NCI-H1417 treated with DMSO at 0.1 percent for 48 hours (cell line): ENCODE measurements at places on chromosomes 16 and 17.
A peak's percentile ranks its signal among the peaks of the same experiment; 100 is the strongest.

GRCh38 chr17:44079877-44080821 is 9.6 kb downstream of the G6PC3 start:
- no peak for DNase-seq

DNA sequence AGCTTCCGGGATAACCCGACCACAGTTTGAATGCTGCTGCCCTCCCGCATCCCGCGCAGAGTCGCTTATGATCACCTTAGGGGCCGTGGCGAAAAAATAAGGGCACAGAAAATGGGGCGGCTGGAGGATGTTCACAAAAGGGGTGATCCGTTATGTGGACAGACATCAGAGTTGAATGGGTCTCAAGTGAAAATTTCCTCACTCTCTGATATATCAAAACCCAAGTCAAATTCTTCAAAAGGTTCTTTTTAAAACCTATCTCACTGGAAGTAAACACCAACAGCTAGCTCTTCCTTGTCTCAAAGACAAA is 400 bp upstream of the CEP112 start:
- no peak for DNase-seq

GRCh38 chr17:5899496-5900195 is 170.5 kb upstream of the WSCD1 start:
- DNase-seq: no peak

GRCh38 chr16:75238132-75238852 is 13.1 kb downstream of the BCAR1 start:
- DNase-seq: no peak

DNA sequence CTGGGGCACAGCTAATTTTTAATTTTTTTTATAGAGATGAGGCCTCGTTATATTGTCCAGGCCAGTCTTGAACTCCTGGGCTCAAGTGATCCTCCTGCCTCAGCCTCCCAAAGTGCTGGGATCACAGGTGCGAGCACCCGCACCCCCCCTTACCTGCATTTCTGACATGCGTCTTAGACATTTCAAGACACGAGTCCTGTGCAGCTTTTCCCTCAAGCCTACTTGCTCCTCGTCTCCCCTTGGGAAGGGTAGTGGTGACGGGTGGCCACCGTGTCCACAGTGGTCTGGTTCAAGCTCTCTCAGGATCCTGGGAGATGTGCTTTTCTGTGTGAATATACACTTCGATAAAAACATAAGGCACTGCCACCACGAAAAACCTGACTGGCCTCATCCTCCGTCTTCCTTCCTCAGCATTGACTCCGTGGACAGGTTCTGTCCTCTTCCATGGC is 9.6 kb downstream of the CANT1 start:
- no peak for DNase-seq

DNA sequence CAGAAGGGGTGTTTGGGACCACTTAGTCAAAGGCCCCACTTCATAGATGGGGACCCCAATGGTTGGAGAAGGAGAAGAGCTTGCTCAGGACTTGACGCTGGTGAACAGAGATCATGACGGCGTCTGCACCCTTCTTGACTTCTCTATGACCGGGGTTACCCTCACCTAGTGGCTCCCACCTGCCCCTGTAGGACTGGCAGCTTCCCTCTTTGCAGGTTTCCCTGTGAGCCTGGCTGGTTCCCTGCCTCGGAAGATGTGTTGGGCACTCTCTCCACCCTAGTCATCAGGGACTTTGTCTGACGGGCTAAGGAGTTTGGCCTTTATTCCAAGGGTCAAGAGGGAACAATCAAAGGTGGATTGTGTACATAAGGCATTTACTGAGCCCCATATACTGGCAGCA is 22.7 kb downstream of the TBX4 start:
- no peak for DNase-seq

DNA sequence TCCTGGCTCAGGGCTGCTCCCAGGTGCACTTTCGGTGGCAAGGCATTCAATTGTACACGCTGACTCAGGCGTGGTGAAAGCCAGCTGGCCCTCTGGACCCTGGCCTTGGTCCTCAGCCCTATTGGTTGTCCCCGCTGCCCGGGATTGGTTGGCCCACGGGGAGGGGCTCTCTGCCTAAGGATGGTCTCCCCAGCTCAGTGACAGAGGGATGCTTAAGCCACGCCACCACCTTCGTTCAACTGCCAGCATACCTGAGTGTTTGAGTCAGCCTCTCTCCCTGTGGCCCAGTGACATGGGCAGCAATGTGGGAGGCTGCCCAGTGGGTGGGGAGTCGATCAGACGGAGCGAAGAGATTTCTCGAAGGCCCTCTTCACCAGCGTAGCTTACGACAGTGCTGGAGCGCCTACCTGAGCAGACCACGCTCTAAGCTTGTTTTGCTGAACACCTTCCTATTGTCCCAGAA is 30.3 kb downstream of the IRF8 start:
- DNase-seq: no peak

DNA sequence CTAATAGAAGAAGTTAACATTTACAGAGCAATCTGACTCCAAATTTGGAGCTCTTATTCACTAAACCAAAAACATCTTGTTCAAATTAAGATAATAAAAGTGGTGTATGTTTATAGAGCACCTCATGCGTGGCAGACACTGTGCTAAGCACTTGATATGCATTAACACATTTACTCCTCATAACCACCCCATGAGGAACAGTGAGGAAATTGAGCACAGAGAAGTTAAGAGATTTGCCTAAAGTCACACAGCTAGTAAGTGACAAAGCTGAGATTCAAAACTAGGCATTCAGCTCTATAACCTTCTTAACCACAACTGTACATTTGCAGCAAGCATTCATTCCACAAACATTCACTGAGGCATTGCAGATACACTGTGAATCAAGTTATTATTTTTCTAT is 94.0 kb downstream of the VAT1L start:
- DNase-seq: no peak

- no peak for DNase-seq
These were observed 8.2 kb downstream of the MMP2 start for GRCh38 chr16:55487048-55487803.

DNA sequence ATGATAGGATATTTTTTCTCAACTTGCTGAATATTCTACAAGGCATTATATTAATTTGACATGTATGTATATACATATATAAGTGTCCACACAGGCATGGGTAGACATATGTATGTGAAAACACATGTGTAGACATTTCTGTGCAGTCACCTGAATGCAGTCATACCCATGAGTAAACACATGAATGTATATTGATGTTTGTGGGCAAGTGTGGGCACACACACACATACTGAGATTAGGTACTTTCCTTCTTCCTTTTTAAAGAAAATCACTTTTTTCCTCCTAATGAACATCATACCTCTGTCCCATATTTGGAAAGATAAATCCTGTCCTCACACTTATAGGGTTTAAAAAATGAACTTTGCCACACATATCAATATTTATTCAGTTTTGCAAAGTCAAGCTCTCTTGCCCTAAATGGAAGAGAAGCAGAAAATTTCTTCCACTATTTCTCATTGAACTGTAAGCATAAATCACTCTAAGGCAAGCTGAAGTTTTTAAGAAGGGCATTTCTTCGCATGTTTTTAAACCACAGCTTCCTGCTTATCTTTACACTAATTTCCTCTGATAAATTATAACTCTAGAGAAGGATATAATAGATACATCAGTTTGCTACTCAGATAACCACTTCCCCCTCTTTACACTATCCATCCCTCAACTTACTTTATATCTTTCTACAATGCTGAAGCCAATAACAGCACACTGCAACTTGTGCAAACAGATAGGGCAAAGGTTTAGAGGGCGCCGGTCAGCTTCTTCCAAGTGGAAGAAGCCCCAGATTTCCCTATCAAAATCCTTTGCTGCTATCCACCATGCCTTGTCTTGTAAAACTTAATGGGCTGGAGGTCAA is 49.6 kb upstream of the LRRC37A3 start:
- DNase-seq: no peak

DNA sequence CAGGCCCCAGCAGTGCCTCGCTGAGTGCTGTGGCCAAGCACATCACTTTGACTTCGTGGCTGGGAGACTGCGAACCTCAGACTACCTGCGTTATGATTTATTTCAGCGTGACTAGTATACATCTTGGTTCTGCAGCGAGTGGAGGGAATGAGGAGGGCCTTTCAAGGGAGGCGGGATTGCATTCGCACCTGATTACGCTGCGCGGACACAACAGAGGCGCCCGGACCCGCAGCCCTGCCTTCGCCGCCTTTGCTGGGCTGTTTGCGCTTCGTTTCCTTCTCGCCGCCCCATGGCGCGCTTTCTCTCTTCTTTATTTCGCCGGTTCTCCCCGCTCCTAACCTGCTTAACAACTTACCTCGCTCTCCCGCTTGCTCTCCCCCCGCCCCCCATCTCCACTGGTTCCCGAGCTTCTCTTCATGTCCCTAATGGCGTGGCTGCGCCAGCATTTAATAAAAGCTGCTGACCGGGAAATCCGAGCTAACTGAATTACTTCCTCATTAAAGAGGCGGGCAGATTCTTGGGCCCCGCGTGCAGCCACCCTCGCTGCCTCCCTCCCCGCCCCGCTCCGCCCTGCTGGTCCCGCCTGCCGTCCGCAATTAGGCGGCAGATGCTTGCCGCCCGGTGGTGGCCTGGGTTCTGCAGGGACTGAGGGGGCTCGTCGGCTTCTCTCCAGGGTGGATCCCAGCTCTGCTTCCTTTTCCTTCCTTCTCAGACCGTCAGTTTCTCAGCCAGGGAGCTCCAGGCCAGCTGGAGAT is 257.6 kb upstream of the SDK2 start:
- DNase-seq: peak; percentile 65

GRCh38 chr17:74862919-74863318 is 3.2 kb upstream of the GRIN2C start:
- DNase-seq: no peak

DNA sequence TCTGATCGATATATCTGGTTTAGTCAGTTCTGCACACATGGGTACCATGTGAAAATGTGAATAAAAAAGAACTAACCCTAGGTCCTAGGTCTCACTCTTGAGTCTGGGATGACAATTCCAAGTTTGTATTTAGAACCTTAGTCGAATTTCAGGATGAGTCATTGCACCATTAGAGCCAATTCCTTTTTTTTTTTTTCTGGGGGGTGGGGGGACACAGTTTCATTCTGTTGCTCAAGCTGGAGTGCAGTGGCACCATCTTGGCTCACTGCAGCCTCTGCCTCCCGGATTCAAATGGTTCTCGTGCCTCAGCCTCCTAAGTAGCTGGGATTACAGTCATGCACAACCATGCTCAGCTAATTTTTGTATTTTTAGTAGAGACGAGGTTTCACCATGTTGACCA is 41.6 kb downstream of the SPAG9 start:
- DNase-seq: no peak

- no peak for DNase-seq
These were observed 120.9 kb downstream of the CMIP start for GRCh38 chr16:81565321-81566028.

- DNase-seq: no peak
These were observed 69.2 kb downstream of the FOXL1 start for GRCh38 chr16:86647561-86647960.

GRCh38 chr17:43719578-43719977 is 39.0 kb downstream of the SOST start:
- DNase-seq: no peak

- DNase-seq: no peak
These were observed 5.6 kb downstream of the KIAA0513 start for GRCh38 chr16:85033171-85033570.

DNA sequence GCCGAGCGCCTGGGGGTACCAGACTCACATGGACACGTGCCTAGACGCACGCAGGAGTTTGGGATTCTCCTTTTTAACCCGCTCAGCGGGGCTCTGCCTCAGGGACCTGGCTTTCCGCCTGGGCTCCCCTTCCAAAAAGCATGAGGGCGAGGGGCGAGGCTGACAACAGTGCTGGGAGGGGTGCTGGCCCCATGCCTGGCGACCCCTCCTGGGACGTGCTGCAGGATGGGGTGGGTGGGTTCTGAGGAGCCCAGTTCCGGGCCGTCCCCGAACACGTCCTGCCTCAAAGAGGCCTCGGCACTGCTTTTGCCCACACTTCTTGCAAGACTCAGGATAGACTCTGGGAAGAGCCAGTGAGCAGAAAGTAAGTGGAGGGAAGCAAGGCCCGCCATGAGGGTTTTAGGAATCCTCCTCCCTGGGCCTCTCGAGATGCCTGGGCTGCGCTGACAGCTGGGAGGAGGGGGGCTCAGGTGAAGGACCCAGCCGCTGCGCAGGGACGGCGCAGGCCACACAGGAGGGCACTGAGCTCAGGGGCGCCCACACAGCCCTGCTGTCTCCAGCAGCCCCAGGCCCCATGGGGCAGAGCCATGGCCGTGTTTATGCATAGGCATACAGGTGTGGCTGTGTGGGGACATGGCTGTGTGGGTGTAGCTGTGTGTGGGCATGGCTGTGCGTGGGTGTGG is 15.4 kb upstream of the PABPN1L start:
- no peak for DNase-seq

DNA sequence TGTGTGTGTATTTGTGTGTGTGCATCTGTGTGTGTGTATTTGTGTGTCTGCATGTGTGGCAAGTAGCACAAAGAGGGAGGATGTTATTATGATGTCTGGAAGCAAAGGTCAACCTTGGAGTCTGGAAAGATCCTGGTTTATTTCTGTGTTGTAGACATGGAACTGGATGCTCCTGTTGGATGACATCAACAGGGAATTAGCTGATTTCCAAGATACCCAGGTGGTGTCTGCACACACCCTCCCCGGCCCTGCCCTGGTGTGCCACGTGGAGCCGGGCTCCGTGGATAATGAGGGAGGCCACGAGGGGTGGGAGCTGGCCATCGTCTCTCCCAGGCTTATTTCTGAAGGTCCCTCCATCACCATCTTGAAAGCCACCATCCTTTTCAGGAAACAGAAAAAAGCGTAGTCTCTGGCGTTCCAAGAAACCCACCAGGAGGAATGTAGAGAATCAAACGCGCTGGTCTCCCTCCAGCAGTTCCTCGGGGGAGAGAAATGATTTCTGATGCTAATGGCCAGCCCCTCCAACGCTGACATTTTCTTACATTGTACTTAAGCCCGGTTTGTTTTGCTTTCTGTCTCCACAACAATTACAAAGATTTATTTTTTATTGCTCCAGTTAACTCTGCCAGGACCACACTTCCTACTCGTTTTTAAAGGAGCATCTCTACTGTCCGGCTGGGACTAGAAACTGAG is 93.3 kb downstream of the FOXL1 start:
- DNase-seq: no peak

DNA sequence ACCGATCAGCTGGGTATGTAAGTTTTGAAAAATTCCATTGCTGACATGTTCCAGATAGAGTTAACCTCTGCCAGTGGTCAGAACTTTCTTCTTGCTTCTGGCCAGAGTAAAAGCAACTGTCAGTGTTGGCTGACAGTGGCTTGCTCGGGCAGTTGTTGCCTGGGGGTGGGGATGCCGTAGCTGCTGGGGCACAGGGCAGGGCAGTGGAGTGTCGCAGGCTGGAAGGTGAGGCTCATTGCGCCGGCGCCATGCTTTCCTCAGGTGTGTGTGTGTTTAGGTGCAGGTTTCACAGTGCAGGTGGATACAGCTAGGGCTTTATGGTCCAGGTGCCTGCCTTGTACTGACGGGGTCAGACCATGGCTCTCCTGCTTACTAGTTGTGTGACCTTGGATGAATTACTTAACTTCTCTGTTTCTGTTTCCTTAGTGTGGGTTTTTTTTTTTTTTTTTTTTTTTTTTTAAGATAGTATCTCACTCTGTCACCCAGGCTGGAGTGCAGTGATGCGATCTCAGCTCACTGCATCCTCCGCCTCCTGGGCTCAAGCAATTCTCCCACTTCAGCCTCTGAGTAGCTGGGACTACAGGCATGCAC is 156.4 kb downstream of the SNX29 start:
- DNase-seq: no peak
